Stimulated activated CD8-positive, alpha-beta memory T cell treated with anti-CD3 and anti-CD28 coated beads, Interleukin-7, amount 100 ng/mL, for 1 hour (primary cell): ENCODE measurements at places on chromosomes 12 and 14.

GRCh38 chr12:101231636-101232035 is 21.6 kb upstream of the SLC5A8 start:
- no peak for DNase-seq

DNA sequence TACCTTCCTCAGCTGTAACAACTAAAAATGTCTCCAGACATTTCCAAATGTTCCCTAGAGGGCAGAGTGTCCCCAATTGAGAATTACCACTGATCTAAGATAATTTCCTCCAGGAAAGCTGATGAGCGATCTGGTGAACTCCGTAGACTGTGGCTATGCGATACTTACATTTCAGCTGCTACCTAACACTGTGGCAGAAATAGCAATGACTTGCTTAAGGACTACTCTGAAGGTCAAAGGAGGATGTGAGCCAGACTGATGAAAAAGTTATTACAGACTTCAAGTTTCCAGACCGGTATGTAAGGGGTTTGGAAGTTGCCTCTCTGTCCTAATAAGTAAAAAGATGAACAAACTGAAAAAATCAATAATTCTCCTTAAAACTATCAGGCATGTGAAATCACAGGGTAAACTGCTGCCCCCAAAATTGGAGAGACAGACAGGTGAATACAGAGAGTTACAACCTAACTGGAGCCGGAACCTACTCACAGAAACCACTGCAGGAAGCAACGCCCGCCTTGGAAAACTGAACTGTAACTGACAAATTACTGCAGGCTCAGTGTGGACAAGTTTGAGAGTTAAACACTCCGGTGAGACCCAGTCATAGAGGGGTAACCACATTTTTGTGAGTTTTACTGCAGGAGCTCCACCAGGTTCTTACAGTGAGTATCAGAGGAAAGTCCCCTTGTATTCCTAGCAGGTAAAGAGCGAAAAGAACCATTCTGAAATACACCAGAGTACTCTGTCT is 60.0 kb upstream of the PARP11 start:
- DNase-seq, result no peak

DNA sequence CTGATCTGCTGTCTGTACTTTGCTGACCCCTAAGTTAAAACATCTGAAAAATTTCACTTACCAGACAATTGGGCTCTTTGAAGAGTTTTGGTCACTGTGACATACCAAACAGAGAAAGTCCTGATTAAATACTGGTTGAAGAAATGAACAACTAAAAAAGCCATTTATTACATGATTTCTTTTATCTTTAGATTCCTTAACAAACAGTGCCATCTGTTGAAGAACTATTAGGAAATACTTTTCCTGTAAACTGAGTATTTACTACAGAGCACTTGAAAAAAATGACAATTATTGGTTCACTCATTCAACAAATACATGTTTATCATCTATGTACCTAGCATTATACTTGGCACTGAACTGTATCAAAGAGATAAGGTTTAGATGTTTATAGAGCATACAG is 6.5 kb upstream of the WASHC4 start:
- DNase-seq, result no peak

DNA sequence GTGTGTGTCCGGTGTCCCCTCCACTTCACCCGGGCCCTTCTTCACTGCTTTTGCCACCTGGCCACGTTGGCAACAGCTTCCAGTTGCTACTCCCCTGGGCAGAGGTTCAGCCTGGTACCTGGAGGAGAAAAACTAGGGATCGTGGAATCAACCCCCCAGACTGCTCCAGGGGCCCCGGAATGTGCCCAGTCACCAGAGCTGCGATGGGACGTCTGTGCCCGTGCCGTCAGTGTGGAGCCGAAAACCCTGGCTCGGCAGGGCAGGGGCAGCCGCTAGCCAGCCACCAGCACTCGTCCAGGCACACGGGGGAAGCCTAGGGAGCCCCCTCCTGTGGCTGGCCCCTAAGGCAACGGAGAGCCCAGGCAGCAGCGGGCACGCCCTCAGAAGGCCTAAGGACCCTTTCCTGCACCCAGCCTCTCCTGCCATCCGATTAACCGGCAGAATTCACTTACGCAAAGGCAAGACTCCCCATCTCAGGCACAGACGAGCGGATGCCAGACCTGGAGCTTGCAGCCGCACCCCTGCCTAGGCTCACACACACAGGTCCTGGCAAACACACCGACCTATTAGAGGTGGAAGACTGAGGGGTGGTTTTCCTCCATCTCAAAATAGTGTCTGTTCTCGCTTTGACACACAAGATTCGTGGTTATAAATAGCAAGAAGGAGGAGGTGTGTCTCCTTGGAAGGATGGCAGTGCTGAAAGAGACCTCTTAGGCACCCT is 62.6 kb downstream of the FBXL14 start:
- no peak for DNase-seq

DNA sequence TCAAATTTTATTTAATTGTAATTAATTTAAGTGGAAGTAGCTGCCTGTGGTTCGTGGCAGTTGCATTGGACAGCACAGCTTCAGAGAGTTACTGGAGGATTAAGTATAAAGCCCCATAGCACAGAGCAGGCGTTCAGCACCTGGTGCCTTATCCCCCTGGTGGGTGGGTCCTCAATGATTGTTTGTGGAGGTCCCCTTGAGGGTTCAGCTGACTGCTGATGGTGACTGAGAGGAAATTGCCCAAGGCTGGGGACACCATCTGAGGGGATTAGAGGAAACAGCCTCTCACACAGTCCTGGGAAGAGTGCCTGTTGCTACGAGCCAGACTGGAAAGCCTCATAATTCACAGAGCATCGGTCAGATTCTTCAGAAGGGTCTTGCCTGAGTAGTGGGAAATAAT is 83.4 kb upstream of the NOS1 start:
- DNase-seq, result no peak

- DNase-seq, result no peak
Measured at GRCh38 chr14:52220924-52221811, 46.3 kb upstream of the PTGDR start.
